ENCODE measurements at places on chromosomes 4 and X.

DNA sequence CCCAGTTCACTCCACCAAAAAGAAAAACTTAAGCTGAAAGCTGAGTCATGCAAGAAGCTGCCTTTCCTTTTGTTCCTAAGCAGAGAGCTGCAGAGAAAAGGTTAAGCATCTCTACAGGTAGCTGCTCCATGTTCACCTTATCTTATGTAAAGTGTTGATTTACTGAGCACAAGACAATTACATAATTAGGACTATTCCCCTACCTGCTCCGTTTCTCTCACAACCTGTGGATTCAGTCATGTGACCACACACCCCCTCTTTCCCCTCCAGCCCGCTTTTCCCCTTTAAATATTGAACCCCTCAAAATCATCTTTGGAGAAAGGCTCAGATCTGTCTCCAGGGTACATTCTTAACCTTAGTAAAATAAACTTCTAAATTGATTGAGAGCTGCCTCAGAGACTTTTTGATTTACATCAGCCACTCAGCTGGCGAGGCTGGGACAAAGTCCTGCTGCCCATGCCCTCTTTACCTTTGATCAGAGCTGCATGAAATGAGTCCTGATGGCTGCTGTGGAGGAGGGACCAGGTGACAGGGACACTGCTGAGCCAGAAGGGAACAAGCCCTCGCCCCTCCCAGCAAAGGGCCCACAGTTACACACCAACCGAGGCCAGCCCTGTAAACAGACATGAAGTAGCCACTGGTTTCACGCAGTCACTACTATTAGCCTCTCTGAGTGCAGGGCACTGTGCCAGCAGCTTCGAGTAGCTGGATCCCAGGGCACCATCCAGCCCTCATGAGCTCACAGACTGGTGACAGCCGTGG is 53.9 kb upstream of the C4orf50 start:
- no peak for DNase-seq

GRCh38 chrX:107725761-107726555 is 49.6 kb downstream of the TSC22D3 start:
- no peak for DNase-seq

DNA sequence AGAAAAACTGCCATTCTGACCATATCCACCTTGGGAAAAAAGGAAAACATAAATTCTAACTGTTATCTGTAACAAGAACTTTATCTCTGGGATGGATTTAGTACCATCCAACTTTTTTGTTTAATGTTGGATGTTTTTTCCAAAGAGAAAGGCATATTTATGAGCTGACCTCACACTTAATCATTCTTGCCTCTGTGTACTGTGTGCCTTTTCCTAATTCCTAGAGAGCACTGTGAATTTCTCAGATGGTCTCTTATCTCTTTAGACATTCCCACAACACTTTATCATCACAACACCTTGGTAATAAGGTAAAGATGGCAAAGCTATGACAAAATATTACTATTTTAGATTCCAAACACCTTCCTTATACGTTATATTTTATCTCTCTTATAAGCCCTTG is 126.2 kb downstream of the COL4A6 start:
- no peak for DNase-seq

DNA sequence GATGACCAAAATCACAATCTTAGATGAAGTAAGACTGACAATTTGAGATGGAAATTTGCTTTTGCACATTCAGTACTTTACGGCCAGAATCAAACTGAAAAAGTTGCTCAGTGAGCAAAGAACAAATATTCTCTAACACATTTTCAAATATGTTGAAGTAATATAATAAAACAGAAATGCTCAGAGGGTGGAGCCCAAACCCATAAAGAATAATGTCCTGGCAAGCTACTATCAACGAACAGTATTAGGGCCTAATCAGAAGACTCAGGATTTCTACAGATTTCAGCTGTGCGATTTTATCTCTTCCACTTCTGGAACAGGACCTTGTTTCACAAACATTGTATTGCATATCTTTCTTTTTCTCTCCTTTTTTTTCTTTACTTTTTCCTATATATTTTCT is 505.0 kb downstream of the TECRL start:
- no peak for DNase-seq

- DNase-seq: no peak
Observed at GRCh38 chrX:119399772-119400101, 601 bp downstream of the SLC25A43 start.

GRCh38 chr4:126046081-126046614 is 731.4 kb downstream of the FAT4 start:
- DNase-seq: no peak

DNA sequence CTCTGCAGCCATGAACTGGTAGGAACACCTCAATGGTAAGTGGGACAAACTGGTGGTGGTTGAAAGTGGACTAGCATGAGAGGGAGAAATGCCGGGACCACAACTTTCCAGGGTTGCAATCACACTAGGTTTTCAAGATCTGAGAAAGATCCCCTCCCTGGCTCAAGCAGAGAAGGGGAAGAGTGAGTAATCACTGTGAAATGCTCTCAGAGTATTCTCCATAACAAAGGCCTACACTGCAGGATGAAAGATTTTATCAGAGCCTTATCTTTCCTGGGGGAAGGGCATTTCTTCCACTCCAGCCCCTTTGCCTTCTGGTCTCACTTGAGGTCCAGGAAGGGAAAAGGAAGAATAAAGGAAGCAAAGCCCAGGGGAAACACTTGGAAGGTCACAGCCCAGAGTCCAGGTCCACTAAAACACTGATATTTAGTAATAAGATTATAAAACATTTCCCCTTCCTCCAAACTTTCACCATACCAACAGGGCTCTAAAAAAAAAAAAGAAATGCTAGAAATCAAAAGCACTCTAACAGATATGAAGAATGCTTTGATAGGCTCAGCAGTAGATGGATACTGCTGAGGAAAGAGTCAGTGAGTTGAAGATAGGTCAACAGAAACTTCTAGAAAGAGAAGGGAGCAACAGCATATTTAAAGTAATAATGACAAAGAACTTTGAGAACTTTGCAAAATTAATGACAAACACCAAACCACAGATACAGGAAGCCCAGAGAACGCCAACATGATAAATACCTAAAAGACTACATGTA is 95.9 kb downstream of the WDFY3 start:
- peak; percentile 4 for DNase-seq

DNA sequence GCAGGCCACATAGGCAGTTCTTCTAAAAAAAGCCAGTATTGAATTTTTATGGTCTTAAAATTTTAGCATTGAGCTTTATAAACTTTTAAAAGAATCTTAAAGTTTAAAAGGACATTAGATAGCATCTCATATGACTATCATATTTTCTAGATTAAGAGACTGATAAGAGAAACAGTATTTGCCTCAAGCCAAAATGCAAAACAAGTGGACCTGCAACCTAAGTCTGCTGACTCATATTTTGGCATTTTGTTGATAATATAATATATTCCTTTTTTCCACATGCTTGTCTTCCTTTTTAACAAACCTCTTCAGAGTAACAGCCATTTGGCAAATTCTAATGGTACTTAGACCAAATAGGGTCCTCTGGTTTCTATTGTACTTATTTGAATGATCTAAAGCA is 328.5 kb upstream of the GALNTL6 start:
- DNase-seq: no peak

- no peak for DNase-seq
Observed at GRCh38 chrX:54288277-54288676, 69.6 kb downstream of the WNK3 start.

GRCh38 chrX:19931146-19931545 is 43.7 kb upstream of the SH3KBP1 start:
- no peak for DNase-seq

DNA sequence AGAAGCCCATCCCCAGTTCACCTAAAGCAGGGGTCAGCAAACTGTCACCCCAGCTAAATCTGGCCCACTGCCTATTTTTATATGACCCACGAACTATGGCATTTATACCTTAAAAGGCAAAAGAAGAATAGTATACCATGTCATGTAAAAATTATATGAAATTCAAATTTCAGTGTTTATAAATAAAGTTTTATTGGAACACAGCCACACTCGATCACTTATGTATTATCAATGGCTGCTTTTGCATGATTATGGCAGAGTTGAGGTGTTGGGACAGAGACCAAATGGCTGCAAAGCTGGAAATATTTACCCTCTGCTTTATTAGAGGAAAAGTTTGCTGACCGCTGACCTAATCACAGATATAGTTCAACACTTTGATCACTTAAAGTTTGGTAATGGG is 59.2 kb upstream of the GATB start:
- no peak for DNase-seq

DNA sequence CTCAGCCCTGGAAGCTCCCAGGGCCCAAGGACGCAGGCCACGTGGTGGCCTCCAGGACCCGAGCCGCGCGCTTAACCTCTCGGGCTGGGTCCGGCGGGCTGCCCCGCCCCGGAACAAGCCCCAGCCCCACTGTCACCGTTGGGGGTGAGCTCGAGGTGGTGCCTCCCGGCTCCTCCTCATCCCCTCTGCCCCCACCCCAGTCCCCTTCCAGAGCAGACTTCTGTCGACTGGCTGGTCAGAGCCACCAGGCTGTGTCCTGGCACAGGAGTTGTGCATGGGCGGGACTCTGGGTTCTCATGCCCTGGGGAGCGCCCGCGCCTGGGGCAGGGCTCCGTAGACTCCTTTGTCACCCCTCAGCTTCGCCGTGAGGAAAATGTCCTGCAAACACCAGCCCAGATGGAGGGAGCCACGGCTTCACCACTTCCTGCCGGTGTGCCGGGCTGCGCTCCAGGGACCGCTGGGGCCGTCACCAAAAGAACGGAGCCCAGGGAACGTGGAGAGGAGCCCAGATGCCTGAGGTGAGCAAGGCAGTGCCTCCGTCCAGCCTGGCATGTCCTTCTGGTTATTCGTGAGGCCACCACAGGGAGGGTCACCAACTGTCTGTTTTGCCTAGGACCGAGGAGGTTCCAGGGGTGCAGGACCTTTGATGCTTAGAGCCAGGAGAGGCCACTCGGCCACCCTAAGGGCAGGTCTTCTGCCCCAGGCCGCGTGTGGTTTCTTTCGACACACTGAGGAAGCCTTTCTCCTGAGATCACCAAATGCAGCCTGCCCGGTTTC is 7.1 kb upstream of the RGS12 start:
- DNase-seq: no peak
